Fibroblast of the conjunctiva (primary cell): ENCODE measurements at places on chromosomes 5 and 9.

- no peak for DNase-seq
Measured at GRCh38 chr5:122661496-122662180, 113.2 kb upstream of the SNX2 start.

DNA sequence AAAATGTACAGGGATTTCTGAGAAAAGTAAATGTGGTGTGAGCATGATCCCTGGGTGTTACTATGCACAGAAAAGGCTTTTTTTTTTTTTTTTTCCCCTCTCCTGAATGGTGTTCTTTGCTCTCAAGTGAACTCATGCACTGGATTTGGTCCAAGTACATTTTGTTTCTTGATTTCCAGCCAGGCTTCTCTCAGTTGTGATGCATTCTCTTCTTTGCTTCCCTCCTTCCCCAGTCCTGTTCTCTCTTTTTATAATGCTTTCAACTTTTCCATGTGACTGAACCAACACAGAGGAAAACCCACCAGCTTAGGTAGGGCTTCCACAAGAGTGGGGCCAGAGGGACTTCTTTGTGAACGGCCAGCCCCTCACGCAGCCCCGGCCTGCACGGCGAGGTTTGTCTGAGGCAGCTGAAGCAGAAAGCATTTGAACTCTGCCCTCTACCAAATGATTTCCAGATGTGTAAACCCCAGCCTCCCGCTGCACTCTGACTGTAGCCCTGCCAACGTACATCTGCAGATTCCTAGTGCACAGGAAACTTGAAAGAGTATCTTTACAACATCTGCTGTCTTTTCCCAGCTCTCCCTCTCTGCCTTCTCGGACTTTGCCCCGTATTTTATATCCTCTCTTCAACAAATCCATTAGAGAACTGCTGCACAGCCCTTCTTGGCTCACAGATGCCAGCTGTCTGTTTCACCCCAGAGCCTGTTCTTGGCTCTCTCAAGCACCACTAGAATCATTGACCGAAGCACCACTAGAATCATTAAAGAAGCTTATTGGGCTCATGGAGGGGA, 71.8 kb upstream of the CD180 start:
- peak; percentile 99 for DNase-seq

DNA sequence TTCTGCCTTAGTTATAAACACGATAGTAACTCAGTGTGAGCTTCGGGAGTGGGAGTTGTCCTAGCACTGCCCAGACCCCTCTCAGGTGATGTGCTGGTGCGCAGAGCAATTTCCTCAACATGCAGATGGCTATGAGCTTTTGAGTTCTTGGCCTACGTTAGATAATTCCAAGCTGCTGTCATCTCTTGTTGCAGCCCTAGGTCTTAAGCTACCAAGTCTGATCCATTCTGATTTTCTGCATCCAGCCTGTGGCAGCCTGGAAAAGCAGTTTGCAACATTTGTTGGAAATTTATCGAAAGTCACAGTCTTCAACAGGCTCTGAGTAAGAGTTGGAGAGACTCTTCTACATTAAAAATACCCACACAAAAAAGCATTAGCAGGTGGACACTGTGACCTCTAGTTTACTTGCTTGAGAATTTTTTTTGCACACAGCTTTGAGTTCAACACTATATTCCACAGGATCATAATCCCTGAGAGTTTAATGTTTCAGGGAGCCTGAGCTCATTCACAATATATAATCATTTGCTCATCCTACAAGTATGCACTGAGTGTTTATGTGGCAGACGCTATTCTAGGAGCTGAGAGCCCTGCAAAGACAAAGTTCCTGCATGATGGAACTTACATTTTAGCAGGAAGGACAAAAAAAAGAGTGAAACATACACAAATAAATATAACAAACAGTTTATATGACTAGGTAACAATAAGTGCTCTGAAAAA, 91.6 kb downstream of the UBE2QL1 start:
- no peak for DNase-seq

GRCh38 chr9:127172066-127172707, 49.8 kb upstream of the ANGPTL2 start:
- DNase-seq: no peak

DNA sequence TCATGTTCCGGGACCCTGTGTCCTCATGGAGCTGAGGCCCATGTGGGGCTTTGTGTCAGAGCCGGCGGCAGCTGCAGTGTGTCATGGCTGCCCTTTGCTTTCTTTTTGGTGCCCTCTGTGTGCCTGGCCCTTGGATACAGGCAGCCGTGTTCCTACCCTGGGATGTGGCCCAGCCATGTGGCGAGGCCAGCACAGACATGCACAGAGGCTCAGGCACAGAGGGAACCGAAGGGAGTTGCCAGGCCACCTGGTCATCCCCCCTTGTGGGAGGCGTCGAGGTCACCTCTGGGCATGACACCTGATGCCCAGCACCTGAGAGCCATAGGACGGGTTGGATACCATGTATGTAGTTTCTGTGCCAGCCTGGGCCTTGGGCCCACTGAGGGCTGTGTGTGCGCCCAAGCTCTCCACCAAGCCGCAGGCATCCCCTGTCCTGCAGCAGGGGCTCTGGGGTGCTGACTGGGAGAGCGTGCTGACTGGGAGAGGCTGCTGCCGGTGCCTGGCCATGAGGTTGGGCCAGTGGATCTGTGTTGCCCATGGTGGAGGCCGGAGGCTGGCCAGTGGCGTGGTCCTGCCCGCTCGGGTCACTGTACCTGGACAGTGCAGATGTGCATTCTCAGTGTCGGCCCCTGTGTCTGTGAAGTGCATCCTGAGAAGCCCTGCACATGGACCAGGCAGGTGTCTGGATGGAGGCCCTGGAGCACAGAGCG, 4.8 kb downstream of the NKD2 start:
- DNase-seq: no peak
